ENCODE measurements at places on chromosomes 13 and 19.

- peak; percentile 61 for DNase-seq
Observed at GRCh38 chr13:109704771-109705635, 81.4 kb downstream of the IRS2 start.

GRCh38 chr19:52621376-52621775 is 16.8 kb downstream of the ZNF83 start:
- DNase-seq: no peak

- DNase-seq: no peak
Observed at GRCh38 chr19:37943480-37943879, 36.5 kb downstream of the SIPA1L3 start.

- DNase-seq: no peak
Observed at GRCh38 chr13:107025991-107026390, 458.1 kb upstream of the ARGLU1 start.

GRCh38 chr19:38819231-38819920 is 6.6 kb upstream of the LGALS4 start:
- DNase-seq: no peak

DNA sequence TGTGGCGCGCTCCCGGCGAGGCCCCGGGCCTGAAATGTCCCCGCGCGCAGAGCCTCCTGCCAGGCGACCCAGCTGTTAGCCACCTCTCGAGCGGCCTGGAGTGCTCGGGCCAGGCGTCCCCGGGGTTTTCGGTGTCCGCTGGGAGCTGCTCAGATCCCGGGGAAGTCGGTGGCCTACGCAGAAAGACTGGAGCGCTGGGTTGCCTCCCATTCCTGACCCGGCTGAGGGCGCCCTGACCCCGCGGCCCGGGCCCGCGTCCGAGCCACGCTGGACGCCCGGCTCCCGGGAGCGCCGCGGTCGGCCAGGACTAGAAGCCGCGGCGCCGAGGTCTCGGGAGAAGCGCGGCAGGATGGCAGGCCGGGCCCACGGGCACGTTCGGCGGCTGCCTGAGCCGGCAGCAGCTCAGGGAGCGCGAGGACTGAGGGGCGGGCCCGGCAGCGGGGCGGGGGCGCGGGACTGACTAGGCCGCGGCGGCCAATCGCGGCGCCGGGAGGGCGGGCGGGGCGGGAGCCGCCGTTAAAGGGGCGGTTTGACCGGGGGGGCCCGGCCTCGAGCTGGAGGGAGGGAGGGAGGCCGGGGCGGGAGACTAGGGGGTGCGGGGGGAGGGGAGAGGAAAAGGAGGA is 1.3 kb upstream of the ZIC2 start:
- peak; percentile 91 for DNase-seq

DNA sequence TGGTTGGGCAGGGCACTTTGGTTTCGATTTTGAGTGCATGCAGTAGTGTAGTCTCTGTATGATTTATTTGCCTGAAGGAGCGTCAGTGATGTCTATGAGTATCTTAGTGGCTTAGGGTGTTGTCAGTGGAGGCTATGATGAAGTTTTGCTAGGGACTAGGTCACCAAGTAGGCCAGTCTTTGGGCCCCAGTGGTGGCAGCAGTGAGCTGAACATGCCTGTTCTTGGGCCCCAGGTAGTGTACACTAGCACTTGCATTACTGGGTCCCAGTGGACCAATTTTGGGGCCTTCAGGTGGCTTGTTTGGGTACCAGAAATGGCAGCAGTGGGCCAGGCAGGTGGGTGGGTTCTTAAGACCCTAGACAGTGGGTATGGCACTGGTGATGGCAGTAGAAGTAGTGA is 598.7 kb upstream of the SPRY2 start:
- no peak for DNase-seq

- DNase-seq: peak; percentile 61
Observed at GRCh38 chr19:33771384-33772101, 25.1 kb upstream of the KCTD15 start.

DNA sequence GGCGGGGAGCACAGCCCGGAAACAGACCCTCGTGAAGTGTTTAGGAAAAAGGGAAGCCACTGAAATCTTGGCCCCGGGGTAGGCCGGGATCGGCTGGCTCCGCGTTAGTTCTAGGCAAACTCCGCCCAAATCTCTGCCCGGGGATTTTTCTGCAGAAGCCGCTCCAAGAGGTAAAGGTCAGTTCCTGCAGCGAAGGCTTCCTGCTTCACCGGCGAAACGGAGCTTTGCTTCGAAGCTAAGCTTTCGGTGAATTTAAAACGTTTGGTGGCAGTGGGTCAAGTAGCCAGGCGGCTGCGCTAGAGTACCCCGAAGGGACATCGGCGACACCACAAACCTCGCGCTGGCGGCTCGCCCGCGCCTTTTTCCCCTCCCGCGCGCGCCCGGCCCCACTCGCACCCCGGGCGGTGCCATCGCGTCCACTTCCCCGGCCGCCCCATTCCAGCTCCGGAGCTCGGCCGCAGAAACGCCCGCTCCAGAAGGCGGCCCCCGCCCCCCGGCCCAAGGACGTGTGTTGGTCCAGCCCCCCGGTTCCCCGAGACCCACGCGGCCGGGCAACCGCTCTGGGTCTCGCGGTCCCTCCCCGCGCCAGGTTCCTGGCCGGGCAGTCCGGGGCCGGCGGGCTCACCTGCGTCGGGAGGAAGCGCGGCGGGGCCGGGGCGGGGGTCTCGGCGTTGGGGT is 441 bp downstream of the GJB2 start:
- DNase-seq: no peak

GRCh38 chr13:39189778-39190177 is 151.5 kb downstream of the NHLRC3 start:
- no peak for DNase-seq

- DNase-seq: no peak
Observed at GRCh38 chr19:10286803-10287737, at the start of gene ICAM4. Gene ICAM4, plus strand, starts transcription at chr19:10286955. Its CDS starts 58 bp downstream, at chr19:10287013.

DNA sequence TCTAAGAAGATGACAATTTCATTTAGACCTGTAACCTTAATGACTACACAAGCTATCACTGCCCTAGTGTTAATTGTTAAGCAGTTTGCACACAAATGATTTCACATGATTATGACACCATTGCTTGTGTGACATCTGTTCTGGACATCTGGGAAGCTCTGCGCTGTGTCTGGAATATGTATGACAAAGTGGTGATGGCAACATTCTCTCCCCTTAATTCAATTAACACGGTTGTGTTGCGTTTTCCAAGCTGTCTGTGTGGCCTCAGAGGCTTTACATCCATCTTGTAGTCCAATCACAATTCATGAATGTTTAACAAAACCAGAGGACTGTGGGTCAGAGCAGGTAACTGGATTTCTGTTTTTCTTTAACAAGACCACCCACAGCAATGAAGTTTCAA is 204.4 kb downstream of the COG6 start:
- no peak for DNase-seq

- no peak for DNase-seq
Observed at GRCh38 chr19:4368128-4368820, 24.9 kb downstream of the MPND start.

GRCh38 chr13:106212386-106213010 is 323.0 kb downstream of the EFNB2 start:
- DNase-seq: no peak

DNA sequence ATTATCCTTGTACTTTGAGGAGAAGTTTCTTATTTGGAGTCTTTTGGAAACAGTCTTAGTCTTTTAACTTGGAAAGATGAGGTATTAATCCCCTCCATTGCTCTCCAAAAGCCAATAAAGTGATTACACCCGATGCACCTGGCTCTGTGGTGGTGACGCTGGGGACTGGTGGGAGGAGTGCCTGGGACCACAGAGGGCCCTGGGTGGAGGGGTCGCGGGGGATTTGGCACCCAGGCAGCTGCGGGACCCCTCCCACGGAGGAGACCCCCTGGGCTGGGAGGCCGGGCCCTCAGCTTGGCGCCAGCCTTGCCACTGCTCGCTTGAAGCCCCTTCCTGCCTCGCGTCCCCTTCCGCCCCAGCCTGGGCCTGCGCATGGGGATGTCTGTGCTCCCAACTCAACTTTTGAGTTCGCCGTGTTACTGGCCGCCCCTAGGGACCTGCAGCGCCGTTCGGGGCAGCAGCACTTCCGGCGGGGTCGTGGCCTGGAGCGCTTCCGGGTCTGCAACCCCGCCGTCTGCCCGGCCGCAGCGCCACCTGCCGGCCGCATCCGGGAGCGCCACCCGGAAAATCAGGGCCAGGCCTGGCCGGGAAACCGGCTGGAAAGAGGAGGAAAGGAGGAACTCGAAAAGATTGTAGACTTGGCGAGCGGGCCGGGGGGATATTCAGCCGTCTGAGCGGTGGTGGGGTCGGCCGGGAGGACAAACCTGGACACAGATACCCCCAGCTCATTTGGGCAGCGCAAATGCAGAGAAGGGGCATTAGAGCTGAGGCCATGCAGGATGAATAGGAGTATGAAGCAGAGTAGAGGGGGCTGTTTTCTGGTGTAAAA is 8.4 kb downstream of the PEAK3 start:
- peak; percentile 47 for DNase-seq

- DNase-seq: no peak
Observed at GRCh38 chr13:31053896-31054295, 107.8 kb downstream of the HSPH1 start.

GRCh38 chr13:50140153-50140552 is 124.9 kb downstream of the KCNRG start:
- DNase-seq: no peak

GRCh38 chr19:41753936-41754529 is 1.3 kb upstream of the CEACAM6 start:
- peak; percentile 58 for DNase-seq

DNA sequence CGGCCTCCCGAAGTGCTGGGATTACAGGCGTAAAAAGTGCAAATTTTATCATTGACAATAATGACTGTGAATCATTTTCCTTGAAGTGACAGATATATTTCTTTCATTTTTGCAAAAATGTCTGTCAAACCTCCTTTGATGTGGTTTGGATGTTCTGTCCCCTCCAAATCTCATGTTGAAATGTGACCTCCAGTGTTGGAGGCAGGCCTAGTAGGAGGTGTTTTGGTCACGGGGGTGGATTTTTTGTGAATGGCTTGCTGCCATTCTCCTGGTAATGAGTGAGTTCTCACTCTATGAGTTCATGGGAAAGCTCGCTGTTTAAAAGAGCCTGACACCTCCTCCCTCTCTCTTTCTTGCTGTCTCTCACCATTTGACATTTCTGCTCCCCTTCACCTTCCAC is 5.5 kb upstream of the SLC1A6 start:
- no peak for DNase-seq

DNA sequence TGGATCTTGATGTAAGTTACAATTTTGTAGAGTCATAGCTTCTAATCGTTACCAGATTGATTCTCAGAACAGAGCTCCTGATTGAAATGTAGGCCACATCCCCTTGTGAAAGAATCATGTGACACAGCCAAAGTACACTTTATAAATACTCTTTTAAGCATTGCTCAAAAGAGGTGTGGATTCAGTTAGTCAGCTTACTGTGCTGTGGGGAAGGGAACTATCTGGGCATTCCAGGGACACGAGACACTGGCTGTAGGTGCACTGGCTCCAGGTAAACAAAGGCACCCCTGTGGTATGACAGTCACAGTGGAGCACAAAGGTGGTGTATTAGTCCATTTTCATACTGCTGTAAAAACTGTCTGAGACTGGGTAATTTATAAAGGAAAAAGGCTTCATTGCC is 222.8 kb downstream of the LIG4 start:
- DNase-seq: no peak

GRCh38 chr13:51524829-51525566 is 59.3 kb upstream of the WDFY2 start:
- no peak for DNase-seq

DNA sequence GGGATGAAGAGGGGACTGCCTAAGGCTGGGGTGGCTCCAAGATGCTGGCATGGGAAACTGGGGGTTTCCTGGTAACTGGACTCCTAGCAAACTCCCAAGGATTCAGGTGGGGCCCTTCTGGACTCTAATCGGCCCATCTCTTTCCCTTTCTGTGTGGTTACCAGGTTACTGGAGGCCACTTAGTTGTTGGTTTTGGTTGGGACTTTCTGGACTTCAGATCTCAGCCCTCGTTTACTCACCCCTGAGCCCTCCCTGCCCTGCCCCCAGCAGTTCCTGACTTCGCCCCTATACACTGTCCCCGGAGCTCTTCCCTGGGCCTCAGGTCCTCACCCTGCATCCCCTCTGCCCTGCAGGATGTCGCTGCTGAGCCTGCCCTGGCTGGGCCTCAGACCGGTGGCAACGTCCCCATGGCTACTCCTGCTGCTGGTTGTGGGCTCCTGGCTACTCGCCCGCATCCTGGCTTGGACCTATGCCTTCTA is 328 bp downstream of the CYP4F12 start:
- DNase-seq: no peak

GRCh38 chr13:35711909-35712308 is 235.4 kb upstream of the MAB21L1 start:
- DNase-seq: no peak

- no peak for DNase-seq
Observed at GRCh38 chr13:71862459-71862943, 4.5 kb downstream of the DACH1 start.

DNA sequence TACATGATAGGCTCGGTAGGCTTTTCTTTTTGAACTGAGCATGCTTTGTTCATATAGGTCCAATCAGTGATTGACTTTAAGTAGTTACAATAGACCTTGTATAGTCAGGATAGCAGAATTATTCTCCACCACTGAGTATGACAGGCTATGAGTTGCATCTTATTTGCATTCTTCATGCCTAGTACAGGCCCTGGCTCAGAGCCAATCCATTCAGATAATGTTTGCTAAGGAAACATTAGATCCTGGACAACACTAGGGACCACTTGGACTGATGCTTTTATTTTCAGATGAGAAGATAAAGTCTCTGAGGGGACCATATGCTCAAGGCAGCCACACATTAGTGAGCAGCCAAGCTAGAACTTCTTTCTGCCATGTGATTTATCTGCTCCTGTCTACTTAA is 133.9 kb downstream of the KL start:
- DNase-seq: no peak

DNA sequence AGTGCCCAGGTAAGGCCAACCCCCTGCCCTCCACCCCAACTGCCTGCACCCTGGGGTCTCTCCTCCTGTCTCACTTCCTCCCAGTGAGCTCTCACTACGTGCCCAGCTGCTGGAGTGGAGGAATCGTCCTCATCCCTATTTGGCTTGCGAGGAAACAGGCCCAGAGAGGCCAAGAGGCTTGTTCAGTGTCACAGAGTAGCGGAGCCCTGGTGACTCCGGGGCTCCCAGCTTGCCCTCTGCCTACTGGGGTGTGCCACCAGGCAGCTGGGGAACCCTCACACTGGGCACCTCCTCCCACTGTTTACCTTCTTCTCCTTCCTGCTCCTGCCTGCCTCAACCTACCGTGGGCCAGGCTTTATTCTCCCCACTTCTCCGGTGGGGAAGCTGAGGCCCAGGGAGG is 5.6 kb downstream of the TMED1 start:
- DNase-seq: no peak

DNA sequence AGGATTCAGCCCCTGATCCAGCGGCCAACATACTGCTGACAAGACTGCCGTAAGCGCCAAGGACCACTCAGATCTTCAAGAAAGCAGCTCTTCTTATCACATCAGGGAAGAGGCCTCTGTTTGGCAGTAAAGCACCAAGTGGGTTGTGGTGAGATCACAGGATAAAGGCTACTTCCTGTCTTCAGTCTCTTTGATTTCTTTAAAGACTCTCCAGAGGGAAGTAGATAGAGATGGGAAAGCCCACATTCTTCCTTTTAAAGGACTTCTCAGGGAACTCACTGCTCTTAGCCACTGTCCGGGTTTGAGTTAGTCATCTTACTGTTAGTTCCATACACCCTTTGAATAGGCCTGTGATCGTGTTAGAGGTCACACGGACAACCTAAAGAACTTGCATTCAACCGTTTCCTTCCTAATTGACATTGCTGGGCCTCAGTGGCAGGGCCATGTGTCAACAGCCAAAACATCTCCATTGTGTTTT is 47.2 kb upstream of the POMP start:
- DNase-seq: no peak

GRCh38 chr13:114072421-114072820 is 60.0 kb downstream of the RASA3 start:
- no peak for DNase-seq

- DNase-seq: no peak
Observed at GRCh38 chr13:75391432-75392100, 90.4 kb downstream of the TBC1D4 start.
